CD4-positive, alpha-beta T cell treated with Interleukin-12 subunit alpha and Interleukin-12 subunit beta, for 1 hour (primary cell): ENCODE measurements at places on chromosomes 13 and 19.
A peak's percentile ranks its signal among the peaks of the same experiment; 100 is the strongest.

DNA sequence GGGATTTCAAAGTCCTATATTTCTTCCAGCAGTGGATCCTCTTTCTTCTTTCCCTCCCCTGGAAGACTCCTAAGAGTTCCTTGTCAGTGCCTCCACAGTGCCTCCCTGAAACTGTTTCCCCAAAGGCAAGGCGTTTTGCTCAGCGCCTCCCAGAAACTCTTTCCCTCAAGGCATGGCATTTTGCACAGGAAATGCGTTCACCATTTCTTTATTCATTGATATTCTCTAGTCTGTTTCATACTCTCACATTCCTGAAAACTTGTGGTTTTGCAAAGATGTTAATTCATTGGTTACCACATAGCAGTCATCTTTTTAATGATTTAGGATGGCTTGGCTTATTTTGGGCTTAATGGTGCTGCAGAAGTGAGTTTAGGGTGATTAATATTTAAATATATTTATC, 177.3 kb upstream of the SLC10A2 start:
- no peak for DNase-seq

GRCh38 chr13:90591927-90592268, 755.6 kb upstream of the MIR17HG start:
- no peak for DNase-seq

DNA sequence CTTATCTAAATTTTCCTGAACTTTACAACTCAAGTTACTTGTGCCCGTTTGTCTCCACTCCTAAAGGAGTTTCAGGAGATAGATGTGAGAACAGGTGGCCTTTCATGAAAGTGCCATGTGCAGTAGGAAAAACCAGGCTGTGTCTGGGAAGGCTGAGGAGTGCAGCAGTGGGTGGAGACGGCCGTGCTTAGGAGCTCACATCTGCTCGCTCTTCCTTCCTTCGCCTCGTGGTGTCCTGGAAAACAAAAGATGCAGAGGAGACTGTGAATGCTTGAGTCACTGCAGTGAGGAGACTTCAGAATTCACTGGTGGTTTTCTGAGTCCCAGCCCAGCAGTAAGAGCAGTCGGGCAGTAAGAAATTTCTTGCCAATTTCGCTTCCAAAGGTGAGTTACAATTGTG, 138.4 kb upstream of the RNF113B start:
- DNase-seq = no peak

DNA sequence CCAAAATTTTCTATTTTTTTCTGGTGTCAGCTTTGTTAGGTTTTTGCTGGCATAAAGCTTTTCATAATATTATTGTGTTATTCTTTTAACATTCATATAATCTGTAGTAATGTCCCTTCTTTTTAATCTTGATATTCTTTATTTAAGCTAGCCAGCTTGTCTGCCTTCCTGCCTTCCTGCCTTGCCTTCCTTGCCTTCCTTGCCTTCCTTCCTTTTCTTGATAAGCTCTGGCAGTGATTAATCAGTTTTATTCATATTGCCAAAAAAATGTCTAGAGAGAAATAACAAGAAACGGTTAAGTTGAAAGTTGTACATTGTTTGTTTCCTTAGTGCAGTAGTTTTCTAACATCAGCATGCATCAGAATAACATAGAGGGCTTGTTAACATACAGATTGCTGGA, 257.5 kb downstream of the MAB21L1 start:
- DNase-seq = no peak

DNA sequence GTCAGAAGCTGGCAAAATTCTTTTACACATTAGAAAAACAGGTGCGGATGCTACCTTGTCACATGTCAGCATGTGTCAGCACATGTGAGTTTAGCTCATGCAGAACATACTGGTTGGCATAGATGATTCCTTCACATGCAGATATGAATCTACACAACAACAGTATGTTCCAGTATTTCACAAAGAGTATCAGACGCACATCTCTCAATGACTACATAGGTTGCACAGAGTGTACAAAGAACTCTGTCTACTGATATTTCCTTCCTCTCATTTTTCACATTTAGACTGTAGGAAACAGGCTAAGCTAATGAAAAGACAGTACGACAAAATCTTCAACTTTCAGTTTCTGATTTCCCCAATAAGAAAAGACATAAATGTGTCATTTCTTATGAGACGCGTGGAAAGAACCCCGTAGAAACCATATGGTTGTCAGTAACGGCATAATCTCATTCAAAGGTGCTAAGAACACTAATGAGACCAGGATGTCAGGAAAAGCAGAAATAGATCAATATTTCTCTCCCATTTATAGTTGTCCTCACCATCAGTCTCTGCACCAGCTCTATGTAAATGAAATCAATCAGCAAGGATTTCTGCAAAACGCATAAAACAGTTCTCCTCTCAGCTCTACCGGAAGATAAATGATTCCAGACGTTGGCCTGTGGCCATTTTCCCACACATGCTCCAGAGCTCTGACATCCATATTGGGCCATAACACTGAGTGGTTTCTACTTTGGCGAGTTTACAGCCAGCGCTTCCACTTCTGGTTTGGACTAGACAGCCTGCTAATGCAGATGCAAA, 81.2 kb downstream of the STARD13 start:
- no peak for DNase-seq

- peak; percentile 46 for DNase-seq
Measured at GRCh38 chr19:46515879-46516350, 20.2 kb upstream of the PNMA8B start.

DNA sequence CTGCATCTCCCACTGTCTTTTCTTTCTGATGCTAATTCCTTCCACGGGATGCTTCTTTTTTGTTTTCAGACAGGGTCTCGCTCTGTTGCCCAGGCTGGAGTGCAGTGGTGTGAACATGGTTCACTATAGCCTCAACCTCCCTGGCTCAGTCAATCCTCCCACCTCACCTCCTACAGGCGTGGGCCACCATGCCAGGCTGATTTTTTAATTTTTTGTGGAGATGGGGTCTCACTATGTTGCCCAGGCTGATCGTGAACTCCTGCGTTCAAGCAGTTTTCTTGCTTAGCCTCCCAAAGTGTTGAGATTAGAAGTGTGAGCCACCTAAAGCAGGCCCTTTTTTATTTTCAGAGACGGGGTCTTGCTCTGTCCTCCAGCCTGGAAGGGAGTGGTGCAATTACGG, 4.8 kb downstream of the GYS1 start:
- no peak for DNase-seq

DNA sequence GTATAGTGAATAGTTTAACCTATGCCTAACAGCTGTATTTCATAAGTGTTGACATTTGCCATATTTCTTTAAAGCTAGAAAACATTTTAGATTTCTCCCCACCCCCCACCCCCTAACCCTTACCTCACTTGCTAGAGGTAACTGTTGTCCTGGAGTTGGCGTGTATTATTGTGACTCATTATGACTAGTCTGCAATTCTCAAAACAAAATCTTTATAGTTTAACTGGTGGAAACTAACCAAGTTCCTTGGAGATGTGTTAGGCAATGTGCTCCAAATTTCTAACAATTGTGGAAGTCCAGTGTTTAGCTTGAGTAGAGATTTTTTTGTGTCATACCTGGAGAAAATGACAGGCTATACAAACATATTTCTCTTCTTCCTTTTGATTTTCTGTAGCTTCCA, 38.0 kb downstream of the KCTD4 start:
- DNase-seq = no peak

DNA sequence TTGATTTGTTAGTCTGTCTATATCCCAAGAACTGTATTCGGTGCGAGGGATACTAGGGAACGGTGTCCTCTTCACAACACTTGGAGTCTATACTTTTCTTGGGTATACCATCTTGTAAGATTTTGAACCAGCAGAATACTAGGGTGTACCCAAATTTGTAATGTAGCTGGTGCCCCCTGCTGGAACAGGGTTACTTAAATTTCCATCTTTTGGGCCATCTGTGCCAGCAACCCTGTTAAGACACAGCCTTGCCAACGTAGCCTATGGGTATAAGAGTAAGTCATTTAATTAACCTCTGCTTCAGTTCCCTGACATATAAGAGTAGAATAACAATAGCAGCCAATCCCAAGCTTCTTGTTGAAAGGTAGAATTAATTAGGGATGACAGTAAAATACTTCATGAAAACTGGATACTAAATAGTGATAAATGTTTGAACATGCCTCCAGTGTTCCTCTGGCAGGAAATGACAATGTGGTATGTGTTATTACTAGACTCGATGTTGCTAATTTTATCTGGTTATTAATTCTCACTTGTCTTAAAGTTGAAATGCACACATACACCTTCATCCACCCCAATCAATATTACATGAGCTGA, 607.6 kb downstream of the FGF9 start:
- DNase-seq = peak; percentile 74

- DNase-seq = no peak
Measured at GRCh38 chr13:39789451-39789850, 134.0 kb downstream of the COG6 start.

DNA sequence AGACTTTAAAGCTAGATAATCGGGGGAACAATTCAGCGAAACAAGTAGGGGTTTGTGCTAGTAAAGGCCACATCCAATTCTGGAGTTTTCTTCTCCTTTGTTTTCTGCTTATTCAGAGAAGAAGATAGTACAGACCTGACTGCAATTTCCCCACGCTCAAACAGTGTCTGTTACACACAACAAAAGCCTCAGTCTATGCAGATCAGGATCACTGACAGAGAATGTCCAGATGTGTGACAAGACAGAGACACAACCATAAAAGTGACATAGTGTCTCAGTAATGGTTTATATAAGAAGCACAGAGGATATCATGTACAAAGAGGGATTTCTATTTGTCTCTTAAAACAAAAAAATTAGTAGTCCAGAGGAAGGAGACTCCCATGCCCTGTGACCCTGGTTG, 70.7 kb upstream of the GTF3A start:
- DNase-seq = no peak

DNA sequence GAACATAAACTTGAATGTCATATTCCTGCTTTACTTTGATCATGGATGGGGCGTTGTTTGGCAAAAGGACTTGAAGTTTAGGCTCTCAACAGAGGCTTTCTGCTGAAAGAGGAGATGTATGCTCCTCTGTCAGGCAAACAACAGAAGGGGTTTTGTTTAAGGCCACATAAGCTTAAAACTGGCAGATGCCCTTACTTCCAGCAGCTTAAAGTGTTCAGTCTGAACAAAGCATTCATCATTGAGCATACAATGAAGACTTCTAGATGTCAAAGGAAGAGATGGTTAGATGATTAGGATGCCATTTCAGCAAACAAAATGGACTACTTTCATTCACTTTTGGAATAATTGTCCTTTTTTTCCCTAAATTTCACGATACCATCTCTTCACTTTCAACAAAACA, 484.5 kb downstream of the SLITRK6 start:
- no peak for DNase-seq

- DNase-seq = no peak
Measured at GRCh38 chr19:37218592-37218935, 550 bp downstream of the ZNF383 start.

GRCh38 chr13:74024314-74024713, 109.9 kb downstream of the KLF12 start:
- no peak for DNase-seq

DNA sequence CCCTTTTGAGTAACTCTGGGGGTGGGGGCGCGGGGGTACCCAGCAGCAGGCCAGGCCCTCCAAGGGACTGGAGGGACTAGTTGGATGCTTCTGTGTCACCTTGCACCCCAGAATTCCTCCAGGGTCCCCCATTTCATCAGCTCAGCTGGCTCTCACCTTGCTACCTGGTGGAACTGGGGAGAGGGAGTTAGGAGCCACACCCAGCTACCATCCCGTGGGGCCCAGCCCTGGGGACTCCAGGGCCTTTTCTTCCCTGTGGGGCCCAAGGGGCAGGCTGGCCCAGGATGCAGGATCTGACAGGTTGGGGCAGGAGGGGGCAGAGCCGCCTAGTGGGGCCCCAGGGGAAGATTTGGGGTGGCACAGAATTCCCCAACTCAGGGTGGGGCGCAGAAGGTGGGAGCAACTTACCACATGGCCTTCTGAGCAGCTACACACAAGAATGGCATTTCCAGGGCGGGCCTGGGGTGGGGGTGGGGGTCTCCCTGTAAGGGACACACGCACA, 32.8 kb upstream of the NANOS3 start:
- DNase-seq = peak; percentile 58

GRCh38 chr19:50928831-50929230, 17.6 kb upstream of the KLK4 start:
- no peak for DNase-seq

DNA sequence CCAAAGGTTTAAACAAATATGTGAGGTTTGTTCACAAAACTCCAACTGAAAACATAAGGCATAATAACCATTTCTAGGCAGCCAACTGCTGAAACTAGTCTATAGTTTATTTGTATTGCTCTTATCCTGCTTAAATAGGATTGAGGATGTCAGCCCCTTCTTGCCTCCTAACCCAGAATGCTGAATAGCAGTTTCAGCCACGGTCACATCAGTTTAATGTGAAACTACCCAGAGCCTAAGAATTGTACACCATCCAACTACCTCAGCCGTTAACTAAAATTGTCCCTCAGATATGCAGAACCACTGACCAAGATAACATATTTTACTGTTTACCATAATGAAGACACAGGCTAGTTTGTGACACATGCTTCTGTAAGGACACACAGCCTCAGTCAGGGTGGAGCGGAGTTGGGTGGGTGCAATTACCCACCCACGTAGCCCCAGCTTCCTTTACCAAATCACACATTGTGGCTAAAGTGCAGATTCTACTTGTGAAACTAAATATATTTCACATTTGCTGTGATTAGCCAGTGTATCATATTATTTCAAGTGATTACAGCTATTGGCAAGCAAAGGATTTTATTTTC, 259.9 kb downstream of the EFNB2 start:
- no peak for DNase-seq

DNA sequence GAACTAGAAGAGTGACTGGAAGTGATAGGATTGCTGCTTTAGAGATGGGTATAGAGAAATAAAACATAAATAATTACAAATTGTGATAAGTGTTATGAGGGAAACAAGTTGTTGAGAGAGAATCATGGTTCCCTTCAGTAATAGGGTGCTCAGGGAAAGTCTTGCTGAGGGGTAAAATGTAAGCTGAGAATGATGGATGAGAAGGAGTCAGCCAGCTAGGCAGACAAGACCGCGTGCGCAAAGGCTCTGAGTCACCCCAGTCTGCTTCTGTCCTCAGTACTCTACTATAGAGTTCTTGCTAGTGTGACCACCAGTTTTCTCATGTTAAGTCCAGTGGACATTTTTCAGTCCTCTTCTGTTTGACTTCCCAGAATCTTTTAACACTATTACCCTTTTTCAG, 39.5 kb downstream of the PCCA start:
- no peak for DNase-seq

DNA sequence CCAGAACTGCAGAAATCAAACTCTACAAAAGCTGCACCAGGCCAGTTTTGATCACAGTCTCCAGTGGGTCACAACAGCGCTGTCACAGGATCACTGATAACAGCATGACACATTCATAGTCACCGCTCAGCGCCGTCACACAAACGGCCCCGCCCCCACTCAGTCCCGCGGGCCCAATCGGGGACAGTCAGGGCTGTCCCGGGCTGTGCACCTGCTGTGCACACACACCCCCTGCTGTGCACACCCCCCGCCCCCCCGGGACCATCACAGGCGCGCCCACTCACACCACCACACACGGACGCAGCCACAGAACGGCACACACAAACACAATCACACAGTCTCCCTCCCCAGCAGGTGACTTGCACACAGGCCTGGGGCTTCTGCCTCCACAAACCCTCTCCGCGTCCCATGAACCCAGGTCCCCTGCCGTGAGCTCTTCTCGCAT, 435 bp upstream of the ZNF382 start:
- peak; percentile 89 for DNase-seq
